T follicular helper cell (primary cell): ENCODE measurements at places on chromosomes 1 and 21.

GRCh38 chr1:170205301-170205700 lies 59.5 kb downstream of the NTMT2 start:
- DNase-seq, result no peak

- DNase-seq, result no peak
Measured at GRCh38 chr1:3575993-3576392, 35.3 kb downstream of the MEGF6 start.

DNA sequence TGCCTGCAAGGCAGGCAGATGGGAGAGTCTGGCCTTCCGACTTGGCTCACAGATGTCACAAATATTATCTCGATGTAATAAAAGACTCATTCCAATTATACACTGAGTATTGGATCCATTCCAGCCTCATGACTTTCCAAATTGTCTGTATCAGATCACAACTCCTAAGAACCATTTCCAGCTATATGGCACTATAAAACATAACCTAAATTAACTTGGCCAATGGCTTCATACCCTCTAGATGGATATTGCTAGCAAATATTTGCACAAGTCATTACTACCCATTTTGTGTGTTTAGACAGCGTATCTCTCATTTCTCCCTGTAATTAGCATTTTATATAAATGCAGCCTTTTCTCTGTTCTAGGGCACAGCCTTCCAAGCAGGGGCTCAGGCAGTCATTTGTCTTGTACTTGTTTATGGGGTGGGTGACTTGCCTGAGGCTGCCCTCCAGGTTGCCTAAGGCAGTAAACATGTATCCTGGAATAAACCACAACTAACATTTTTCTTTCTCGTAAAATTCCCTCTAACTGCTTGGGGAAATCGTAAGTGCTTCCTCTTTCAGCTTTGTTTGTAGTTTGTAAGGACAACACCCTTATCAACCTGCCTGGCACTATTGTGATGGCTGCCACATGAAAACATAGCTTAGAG lies 70.6 kb upstream of the KCNJ6 start:
- DNase-seq, result no peak

DNA sequence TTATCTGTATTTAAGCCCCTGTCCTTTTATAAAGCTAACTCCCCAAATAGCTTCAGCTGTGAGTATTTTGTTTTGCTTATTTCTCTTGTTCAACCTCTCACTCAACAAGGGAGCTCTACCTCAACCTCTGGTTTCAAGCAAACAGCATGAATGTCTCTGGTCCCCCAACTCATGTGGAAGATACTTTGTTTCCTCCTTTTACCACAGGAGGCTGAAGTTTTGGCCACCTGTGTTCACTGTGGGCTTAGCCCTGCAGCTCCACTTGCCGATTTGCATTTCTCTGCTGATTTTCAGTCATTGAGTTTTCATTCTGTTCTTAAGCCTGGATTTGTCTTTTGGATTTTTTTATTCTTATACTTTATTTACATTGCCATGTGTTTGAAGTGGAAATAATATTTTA lies 613.1 kb downstream of the USP25 start:
- DNase-seq, result no peak
